ENCODE measurements at places on chromosomes 2 and 18.

GRCh38 chr18:10247021-10247741 is 207.3 kb upstream of the APCDD1 start:
- no peak for DNase-seq

GRCh38 chr2:181121996-181122395 is 141.6 kb downstream of the UBE2E3 start:
- no peak for DNase-seq

GRCh38 chr2:135785032-135785431 is 43.4 kb downstream of the UBXN4 start:
- DNase-seq, result peak; percentile 20

DNA sequence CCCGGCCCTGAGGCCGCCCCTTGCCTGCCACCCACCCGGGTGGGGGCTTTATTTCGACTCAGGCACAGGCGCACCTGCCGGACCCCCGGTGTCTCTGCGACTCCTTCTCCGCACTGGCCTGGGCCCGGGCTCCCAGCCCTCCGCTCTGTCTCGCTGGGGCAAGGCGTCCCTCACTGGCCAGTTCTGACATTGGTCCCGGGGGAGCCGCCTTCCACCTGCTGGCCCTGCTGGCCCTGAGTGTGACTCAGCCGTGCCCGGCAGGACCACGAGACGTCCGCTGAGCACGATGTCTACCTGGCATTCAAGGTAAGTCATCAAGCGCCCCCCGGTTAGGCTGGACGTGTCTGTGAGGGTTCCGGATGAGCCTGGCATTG is 131.5 kb upstream of the CTDP1 start:
- no peak for DNase-seq

- DNase-seq, result no peak
Observed at GRCh38 chr2:121412349-121412748, 118.3 kb upstream of the RNU4ATAC start.

- DNase-seq, result peak; percentile 53
Observed at GRCh38 chr2:177724398-177725287, 332.1 kb downstream of the AGPS start.

DNA sequence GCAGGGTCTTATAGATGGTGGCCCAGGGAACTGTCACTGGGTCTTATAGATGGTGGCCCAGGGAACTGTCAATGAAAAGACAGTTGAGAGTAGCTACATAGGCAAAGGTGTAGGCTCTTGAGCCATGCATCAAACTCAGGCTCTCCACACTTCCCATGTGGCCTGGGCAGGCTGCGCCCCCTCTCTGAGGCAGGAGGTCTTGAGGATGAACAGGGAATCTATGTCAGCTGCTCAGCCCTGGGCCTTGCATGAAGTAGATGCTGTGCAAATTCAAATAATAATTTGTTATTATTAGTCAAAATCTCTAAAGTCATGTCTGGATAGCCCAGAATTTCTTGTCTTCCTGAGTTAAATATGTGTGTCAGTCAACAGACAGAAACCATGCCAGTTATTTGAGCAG is 26.7 kb downstream of the STK25 start:
- no peak for DNase-seq

- no peak for DNase-seq
Observed at GRCh38 chr2:5412001-5412400, 280.2 kb upstream of the SOX11 start.

DNA sequence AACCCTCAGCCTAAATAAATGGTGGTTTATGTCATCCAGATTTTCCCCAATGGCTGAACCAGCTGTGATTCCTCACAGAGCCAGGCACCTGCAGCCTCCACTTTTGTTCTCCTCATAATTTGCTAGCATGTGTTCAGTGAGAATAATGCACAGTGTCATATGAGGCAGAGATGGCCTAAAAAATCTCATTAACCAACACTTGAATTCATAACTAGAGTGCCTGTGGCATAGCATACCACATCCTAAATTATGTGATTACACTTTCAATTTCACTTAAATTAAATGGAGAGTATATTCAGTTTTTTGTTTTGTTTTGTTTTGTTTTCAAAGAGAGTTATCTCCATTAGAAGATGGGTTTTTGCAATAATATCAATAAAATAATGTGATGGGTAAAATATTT is 488.0 kb downstream of the CBLN2 start:
- DNase-seq, result no peak

GRCh38 chr2:28346587-28346986 is 46.1 kb upstream of the FOSL2 start:
- no peak for DNase-seq

GRCh38 chr2:53104263-53104662 is 663.3 kb upstream of the CHAC2 start:
- peak; percentile 90 for DNase-seq

DNA sequence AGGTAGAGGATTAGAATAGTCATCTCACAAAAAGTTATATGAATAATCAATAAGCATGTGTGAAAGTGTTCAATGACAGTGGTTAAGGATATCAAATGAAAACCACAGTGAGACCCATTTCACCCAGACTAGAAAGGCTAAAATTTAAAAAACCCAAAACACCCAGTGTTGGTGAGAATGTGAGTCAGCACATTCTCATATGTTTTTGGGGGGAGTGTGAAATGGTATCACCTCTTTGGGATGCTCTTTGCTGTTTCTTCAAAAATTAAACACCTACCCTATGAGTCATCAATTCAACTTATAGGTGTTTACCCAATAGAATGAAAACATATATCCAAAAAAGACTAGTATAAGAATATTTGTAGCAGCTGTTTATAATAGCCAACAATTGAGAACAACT is 69.8 kb downstream of the MAP3K20 start:
- no peak for DNase-seq

DNA sequence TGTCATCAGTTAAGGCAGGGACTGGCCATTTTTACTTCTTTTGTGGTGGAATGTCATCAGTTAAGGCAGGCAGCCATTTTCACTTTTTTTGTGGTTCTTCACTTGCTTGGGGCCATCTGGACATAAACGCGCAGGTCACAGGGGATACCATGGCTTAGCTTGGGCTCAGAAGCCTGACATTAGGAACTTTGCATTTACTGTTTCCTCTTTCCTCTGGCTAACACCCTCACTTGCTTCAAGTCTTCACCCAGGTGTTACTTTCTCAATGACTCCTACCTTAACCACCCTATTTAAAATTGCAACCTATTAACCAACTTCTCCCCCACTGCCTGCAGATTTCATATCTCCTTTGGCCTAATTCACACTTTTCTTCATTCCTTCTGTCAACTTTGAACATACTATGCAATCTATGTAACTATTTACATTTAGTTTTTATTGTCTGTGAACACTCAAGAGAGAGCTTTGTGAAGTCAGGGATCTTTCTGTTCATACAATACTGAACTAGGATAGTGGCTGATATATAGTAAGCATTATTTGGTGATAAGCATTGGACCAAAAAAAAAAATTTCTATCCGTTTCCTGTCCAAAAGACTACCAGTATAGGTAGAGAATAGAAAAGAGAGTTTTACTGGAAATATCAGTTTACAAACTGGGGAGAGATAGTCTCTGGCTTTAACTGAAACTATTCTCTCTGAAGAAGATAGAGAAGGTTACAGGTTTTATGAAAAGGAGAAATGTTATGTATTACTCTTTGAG is 600.1 kb upstream of the ZNF804A start:
- DNase-seq, result peak; percentile 16

- no peak for DNase-seq
Observed at GRCh38 chr2:12726271-12726670, 9.5 kb downstream of the TRIB2 start.

DNA sequence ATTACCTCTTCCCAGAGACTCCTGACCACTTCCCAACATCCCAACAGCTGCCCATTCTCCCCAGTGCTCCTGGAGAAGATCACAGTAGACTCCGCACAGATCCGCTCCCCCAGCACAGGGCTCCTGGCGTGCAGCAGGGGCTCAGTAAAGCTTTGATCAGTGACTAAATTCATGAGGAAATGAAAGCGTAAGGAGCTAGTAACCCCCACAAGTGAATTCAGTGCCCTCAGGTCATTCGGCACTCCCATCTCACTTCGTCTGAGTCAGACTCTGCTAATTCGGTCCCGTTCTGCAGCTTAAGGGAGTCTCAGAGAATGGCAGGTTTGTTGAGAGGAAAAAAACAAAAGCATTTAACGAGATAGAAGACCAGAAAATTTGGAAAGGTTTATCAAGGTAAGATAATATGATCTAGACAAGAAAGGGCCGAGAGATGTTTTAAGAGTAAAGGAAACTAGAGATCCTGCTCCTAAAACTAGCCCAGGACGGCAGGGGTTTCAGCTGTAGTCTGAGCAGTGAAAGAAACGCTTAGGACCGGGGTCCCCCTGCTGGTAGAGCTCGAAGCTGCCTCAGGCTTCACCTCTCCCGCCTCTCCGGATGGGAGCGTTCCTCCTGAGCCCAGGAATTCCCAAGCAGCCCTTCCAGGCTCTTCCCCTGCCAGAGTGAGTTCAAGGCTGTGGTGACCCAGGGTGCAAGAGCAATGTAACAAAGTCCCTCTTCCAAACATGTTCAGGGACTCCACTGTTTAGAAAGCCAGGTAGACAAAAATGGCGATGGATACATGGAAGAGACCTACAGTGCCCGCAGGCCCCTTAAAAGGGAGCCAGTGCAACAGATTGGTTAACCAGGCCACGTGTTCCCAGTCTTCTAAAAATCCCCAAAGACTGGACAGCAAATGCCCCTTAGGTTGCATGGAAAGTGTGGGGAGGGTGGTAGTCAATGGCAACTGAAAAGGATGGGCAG is 127.3 kb downstream of the DNER start:
- DNase-seq, result peak; percentile 78

DNA sequence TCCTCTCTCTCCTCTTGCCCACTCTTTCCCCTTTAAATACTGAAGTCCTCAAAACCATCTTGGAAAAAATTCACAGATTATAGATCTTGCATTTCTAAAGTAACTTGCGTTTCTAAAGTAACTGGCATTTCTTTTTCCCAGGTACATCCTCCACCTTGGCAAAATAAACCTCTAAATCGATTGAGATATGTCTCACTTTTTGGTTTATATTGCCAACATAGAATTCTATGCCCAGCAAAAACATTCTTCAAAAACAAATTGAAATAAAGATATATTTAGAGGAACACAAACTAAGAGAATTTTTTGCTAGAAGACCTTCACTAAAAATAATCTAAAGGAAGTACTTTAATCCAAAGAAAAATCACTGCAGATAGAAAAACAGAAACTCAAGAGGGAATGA is 122.5 kb upstream of the RBMS1 start:
- no peak for DNase-seq

- peak; percentile 96 for DNase-seq
Observed at GRCh38 chr2:121974897-121975661, 219.6 kb downstream of the TSN start.

DNA sequence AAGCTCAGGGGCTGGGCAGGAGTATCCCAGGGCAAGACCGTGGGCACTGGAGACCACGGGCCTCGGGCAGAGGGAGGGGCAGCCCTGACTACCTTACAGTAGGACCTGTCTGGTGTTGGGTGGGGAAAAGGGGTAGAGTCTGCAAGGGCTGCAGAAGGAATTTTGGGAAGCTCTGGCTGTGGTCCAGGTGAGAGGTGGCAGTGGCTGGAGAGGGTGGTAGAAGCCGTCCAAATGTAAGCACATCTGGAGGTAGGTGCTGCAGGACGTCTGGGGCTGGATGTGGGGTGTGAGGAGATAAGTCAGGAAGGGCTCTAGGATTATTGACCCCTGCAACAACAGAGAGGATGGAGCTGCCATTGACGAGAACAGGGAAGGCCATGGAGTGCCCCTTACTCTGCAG is 486.7 kb downstream of the EIPR1 start:
- no peak for DNase-seq

DNA sequence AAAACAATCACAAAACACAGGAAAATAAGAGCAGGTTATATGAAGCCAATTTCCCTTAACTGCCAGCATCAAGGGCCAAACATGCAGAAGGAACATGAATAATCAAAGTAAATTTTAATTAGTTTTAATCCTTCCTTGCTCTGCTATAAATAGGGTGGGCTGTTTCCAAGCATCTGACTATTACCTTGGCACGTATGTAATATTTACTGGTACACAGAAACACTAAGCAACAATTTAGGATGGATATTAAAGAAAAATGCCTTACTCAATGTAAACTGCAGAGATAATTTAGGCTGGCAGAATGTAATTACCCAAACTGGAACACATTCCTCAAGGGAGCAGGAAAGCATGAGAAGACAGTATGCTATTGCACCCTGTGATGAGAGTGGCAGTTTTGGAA is 468.2 kb downstream of the TDRD15 start:
- no peak for DNase-seq

GRCh38 chr18:62850619-62851306 is 135.4 kb downstream of the PHLPP1 start:
- DNase-seq, result no peak

DNA sequence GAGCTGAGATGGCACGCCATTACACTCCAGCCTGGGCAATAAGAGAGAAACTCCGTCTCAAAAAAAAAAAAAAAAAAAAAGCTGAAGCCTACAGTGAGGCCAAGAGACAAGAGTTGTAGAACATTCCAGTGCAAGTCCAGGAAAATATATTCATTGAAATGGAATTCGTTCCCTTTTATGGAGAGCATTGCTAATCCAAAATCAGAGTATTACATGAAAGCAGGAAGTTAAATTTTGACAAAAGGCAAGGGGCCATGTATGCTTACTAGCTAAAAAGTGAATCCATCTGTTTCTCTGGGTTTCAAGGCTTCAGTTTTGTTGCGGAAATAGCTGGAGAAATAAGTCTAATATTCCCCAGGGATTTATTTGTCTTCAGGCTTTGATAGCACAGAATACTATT is 471.7 kb downstream of the THSD7B start:
- no peak for DNase-seq

DNA sequence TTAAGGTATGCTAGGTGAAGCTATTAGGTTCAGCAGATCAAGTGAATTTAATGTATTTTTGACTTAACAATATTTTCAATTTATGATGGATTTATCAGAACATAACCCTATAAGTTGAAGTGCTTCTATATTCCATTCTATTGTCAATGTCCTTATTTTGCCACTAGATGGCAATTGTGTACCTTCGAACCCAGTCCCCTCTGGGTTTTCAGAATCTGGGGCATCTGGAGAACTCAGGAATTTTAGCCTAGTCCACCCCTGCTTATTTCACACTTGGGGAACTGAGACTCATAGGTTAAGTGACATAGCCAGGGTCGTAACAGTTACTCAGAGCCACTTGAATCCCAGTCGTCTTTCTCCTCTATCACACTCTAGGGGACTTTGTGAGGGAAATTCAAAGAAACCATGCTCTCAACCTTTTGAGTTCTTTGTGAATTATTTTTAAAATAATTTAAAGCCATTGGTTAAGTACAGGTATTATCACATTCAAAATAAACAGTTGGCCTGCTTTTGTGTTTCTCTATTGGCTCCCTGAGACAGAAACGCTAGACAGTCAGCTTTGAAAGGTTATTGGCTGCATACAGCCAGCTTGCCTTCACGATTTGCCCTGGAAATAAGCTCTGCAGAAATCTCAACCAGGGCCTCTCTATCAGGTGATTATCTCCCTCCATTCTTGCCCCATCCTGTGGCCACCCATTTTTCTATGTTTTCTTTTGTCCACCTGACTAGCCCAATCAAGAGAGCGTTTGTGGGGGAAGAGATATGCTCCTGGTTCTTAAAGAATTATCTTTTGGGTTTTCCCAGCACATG is 145.0 kb downstream of the TTC27 start:
- DNase-seq, result peak; percentile 45
